ENCODE measurements at places on chromosomes 7 and 10.

DNA sequence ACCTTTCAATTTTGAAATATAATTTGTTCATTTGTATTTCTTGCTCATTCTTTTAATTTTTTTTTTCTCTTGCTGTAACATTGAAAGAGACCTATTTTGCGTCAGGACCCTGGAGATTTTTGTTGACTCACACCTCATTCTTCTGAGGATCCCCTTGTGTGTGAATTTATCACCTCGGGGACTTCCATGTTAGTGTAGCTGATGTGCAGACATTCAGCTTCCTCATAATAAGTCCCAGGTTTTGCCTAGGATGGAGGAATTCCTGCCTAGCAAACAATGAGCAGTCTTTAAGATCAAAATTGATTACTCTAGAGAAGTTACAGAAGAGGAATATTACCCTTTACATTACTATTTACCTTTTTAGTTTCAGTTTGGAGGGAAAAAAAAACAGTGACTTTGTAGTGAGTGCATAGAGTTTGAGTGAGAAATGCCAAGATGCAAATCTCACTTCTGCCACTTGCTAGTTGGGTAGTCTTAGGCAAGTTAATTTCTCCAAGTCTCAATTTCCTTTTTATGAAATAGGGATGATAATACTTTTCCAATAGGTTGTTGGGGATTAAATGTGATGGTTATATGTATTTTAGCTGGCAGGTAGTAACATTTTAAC, 14.3 kb downstream of the TES start:
- no peak for DNase-seq

DNA sequence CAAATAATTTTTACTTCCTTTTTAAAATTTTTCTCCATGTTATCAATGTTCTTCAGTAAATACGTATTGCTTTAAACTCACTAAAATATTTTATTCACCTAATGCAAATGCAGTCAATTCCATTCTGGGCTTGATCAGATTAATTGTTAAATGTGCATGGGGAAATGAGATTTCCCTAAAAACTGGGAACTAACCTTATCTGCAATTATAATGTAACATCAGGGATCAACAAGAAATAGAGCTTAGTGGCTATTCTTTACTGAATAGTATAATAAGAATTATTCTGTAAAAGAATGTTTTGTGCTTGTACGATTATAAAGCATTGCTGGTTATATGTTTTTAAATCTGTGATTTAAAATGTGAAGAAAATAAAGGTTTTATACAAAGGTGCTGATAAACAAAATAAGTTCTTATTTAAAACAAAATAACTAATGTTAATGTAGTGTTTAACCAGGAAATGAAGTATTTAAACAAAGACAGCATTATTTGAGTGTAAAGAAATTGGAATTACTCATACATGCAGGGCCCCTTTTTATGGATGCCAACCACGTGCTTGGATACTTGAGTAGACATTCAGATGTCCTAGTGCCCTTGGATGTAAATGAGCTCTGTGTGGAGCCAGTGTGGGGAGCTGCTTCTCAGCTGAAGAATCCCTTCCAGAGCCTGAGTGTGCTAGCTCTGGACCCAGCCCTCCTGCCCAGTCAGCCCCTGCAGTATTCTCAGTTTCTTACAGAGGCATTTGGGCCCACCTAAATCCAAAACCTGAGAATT, 84.2 kb downstream of the REEP3 start:
- DNase-seq, result no peak

- no peak for DNase-seq
Measured at GRCh38 chr10:122213766-122214165, 57.3 kb upstream of the BTBD16 start.

DNA sequence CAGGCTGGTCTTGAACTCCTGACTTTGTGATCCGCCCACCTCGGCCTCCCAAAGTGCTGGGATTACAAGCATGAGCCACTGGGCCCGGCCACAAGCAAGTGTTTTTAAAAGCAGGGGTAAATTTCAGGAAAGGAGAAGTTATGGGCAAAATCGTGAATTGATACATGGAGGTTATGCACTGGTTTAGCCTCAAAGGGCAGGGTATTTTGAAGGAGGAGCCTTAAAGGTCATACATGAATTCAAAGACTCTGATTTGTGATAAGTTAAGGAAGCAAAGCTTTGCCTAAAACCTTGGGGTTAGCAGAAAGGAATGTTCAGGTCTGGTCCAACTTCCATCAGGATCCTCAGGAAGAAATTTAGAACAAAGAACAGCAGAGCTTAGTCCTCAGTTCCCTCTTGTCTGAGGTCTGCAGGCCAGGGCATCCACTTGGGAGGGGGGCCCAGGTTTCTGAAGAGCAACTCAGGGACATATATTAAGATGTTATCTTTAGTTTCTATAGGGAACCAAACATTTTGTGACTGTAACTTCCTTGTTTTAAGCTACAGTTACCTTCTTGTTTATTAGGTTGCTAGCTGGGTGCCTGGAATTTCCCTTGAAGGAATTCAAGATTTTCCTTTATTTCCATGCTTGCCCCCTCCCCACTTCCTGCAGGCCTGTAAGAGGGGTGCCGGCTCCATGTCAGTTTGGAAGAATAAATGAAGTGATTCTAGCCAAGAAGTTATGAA, 2.8 kb upstream of the REPIN1 start:
- DNase-seq, result no peak

GRCh38 chr7:47327698-47328391, 254.1 kb downstream of the TNS3 start:
- no peak for DNase-seq

DNA sequence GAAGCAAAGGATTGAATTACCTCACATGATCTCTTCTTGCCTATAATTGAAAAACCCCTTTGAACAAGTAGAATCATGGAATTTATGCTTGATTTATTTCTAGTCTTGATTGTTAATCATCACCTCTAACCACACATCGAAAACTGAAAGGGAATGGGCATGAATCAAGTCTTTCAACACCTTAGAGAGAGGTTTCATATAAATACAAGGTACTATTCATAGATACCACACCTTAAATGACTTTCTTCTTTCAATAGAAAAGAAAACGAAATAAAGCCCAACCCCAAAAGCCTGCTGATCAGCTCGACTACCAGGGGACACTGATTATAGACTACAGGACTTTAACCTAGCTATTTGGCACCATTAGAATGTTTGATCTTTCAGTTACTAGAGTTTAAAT, 128.6 kb upstream of the PTPRZ1 start:
- DNase-seq, result no peak

- DNase-seq, result no peak
Measured at GRCh38 chr7:22316914-22317313, 40.0 kb downstream of the RAPGEF5 start.

- no peak for DNase-seq
Measured at GRCh38 chr7:55348502-55348901, 16.6 kb upstream of the LANCL2 start.

DNA sequence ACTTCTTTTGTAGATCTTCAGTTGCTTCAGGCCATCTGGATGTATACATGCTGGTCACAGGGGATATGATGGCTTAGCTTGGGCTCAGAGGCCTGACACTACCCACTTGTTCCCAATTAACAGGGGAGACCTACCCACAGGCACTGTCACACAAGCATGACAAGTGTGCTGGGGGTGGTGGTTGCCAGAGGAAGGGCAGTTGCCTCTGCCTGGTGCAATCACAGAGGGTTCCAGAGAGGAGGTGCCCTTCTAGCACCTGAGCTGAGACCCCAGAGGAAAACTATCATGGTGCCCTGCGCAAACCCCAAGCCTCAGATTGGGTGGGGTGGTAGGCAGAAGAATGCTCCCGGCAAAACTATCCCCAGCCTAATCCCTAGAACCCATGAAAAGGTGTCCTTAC, 65.6 kb upstream of the NANOS1 start:
- no peak for DNase-seq

DNA sequence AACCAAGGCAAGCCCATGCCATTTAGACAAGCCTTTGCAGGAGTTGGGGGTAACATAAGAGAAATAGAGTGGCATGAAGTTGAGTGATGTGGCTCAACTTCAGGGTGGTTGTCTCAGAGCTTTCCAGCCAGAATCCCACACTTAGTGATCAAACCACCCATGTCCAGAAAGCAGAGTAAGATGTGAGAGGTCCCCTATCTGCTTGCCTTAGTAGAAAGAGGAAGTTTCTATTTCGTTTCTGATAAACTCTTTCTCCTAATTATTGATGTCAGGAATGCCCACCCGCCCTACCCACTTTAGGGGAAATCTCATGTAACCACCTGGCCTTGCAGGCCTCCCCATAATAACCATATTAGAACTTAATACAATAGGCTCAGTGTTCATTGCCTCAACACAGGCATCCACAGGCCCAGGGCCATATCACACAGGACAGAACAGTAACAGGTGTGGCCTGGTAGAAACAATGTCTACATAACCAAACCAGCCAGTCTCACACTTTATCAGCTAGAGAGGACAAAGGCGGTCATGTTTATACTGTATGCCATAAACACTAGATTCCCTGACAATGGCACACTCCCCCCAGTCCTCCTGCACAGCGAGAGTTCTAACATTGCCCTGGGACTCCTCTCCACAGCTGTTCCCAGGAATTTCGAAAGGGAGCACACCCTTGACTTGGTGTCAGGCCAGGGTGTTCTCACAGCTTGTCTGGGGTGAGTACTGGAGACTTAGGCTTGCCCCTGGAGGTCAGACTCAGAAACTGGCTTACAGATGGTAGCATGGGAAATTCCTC, 364.4 kb downstream of the CXCL12 start:
- DNase-seq, result no peak

GRCh38 chr10:112498806-112499205, 51.8 kb downstream of the VTI1A start:
- DNase-seq, result no peak

GRCh38 chr7:129122751-129123509, 21.6 kb upstream of the TSPAN33 start:
- DNase-seq, result no peak

GRCh38 chr7:1440620-1441019, 18.6 kb downstream of the MICALL2 start:
- DNase-seq, result no peak

DNA sequence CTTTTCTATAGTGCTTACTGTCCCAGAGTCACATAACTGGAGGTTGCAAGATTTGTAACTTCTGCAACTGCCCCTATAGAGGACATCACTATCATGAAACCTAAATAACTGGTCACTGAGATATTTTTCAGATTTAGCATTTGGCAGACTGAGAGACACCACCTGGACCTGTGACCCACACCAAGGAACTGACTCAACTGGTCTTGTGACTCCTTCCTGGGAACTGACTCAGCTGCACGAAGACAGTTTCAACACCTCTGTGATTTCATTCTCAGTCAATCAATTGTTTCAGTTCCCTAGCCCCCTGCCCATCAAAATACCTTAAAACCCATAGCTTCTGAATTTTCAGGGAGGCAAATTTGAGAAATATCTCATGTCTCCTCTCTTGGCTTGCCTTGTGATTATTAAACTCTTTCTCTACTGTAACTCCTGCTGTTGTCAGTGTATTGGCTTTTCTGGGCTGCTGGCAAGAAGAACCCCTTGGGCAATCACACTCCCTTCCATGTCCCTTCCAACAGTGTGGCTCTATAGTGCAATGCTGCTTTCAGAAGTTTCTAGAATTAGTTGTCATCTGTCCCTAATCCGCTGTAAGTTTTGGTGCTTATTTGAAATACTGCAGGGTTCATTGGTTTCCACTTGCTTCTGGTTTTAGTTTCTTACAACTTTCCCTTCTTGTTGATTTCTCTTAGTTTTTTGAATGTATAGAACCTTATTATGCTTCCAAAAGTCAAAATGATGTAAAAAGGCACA, 127.8 kb upstream of the ADCY1 start:
- DNase-seq, result no peak

- no peak for DNase-seq
Measured at GRCh38 chr10:122336332-122336731, 38.2 kb upstream of the PLEKHA1 start.

Data from stimulated activated CD8-positive, alpha-beta memory T cell treated with anti-CD3 and anti-CD28 coated beads, Interleukin-4, amount 100 ng/mL, for 1 hour (primary cell).